ENCODE measurements at places on chromosomes 6 and 20.
A peak's percentile ranks its signal among the peaks of the same experiment; 100 is the strongest.

GRCh38 chr20:62860924-62861691 lies 514 bp downstream of the TCFL5 start:
- peak; percentile 48 for DNase-seq

DNA sequence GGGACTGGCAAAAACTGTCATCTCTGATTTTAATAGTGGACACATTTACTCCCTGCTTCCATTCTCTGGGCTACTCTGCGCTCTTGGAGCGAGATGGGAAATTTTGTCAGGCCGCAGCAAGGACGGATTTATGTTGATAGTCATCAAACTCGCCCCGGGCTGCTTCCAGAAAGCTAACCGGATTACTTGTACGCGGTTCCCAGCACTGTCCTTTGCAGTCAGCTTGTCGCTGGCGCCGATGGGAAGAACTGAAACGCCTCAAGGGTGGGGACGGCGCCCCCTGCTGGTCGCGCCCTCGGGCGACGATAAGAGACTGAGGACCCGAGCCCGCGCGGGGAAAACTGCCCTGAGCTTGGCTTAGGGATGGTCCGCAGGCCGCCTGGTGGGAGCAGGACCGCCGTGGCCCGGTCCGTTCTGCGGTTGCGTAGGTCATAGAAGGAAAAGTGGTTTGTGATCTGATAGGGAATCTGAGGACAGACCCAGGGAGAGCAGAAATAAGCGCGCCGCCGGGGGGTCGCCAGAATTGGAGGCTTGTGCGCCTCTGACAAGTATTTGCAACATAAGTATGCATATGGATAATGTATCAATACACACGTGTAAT lies 984 bp upstream of the ABT1 start:
- peak; percentile 93 for DNase-seq

DNA sequence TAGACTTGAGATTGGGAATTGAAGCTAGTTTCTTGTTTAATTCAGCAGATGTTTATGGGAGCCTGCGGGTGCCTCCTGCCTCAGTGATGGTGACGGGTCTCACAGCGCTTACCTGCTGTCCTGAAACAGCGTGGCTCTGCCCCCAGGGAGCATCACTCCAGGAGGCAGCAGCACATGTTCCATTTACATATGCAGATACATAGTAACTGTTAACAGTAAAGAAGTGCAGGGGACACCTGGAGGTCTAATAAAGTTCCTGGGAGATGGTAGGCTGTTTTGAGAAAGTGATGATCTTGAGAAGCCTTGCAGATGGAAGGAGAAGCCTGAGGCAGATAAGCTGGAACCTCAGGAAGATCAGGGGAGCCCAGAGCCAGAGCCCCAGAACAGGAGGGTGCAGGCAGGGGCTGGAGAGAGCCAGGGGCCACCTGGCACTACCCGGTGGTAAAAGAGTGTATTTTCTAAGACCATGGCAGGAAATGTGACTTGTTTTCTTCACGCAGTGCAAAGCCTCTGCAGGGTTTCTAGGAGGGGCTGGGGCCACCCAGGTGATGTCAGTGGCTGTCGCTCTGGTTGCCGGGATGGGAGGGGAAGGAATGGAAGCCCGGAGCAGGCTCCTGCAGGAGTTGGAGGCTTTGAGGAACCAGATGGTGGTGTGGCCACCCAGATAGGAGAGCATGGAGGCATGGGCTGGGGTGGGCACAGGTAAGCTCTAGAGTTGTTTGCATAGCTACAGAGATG lies 24.2 kb upstream of the KIF25 start:
- DNase-seq, result no peak

DNA sequence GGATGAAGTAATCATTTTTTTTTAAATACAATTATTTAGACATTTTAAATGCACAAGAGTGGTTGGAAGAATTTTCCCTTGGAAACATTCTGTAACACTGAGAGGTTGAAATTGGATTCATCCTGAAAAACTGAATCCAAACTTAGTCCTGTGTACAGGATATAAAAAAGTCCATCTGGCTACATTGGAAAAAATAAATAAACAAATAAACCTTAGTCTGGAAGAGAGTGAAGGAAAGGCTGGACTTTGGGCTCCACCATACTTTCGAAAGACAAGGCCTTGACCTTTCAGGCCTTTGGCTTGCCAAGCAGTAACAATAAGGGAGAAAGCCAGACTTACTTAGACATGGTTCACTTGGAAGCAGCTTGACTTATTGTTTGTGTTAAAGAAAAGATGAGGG lies 664.3 kb downstream of the TENT5A start:
- no peak for DNase-seq

DNA sequence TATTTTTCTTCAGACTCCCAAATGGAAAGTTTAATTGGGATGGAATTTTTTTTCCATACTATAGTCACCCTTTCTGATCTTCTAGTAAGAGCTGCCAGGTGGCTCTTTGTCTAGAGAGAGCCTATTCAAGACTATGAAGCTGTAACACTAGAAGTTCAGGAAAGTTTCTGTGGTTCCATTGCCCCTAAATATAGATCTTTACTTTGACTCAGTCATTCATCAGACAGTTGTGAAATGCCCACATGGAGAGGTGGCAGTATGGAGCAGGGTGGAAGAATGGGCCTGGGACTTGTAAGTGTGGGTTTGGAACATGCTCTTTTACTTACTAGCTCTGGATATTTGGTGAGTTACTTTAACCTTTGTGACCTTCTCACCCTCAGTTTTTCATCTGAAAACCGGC lies 87.8 kb downstream of the CTNNBL1 start:
- DNase-seq, result no peak

DNA sequence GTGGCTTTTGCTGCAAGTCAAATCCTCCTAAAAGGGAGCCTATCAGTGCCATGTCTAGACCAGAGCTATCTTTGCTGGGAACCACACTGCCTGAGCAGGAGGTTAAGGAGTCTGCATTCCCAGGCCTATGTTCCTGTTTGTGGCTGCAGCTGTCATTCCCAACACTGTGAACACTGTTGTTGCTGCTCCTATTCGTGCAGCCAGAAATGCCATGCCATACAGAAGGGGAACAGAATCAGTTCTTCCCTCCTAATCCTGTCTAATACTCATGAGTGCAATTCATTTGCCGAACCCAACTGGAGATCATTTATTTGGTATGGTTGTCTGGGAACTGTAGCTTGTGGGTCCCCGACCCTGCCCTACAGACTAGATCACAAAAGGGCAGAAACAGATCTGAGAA lies 406.5 kb upstream of the GJE1 start:
- no peak for DNase-seq
